ENCODE measurements at places on chromosomes 4 and X.

- DNase-seq = no peak
Observed at GRCh38 chrX:151180400-151180799, 4.0 kb downstream of the GPR50 start.

- DNase-seq = no peak
Observed at GRCh38 chr4:43316813-43317212, 424.3 kb downstream of the GRXCR1 start.

DNA sequence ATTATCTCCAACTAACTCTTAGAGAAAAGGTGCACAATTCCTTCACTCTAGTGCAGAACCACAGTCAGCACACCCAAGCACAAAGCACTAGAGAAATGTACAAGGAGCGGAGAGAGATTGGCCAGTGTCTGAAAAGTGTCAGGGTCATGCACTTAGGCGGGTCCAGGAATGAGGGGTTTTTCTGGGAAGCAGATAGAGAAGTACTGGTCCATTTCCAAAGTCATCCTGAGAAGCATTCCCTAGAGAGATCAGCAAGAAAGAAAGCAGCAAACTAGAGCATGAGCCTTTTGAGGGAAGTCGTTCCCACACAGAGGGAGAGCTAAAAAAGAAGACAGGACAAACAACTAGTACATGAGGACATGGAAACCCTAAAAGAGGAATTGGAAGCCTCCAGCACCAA lies 168.1 kb upstream of the MAP3K15 start:
- DNase-seq = no peak

DNA sequence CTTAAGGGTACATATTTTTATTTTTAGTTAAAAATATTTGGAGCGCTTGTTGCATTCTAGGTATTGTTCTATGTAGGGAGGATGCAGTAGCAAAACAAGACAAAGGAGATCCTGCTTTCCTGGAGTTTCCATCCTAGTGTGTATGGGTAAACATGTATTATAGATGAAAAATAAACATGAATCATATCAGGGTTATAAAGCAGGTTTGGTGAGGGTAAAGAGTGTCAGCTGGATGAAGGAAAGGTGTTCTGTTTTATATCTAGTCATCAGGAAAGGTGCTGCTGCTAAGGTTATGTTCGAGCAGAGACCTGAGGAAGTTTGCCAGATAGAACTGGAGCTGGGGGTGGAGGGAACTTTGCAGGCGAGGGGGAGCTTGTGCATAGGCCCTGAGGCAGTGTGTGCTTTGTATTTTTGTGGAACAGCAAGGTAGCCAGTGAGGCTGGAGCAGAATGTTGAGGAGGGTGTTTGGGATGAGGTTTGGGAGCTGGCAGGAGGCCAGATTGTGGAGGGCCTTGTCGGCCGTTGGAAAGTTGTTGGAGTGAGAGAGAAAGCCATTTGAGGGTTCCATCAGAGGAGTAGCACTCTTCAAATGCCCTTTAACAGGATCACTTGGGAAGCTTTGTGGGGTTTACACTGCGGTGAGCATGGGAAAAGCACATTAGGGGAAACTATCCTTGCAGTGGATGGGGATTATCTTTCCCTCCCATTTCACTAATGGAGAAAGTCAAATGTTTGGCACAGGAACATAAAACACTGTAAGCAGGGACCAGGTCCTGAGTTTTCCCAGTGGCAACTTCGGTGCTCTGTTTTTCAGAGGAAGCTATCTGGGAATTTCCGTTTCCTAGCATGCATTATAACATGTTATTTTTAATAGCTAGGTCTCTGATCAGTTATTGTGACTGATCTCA lies 35.9 kb downstream of the AFF1 start:
- DNase-seq = no peak

DNA sequence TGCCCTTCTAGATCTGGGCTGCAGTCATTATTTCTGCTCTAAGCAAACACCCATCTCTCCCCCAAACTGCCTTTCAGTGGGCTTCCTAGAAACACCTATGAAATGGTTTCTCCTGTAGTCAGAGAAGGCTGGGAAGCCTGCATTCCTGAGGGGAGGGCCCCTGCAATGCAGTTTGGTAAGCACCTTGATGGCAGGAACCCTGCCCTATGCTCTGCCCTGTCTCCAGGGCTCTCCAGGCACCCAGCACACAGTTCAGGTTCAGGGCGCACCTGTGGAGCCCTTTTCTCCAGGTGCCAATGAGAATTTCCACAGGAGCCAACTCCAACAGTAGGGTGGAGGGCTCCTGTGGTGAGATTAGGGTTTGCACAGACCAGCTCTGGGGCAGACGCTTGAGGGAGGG lies 69.1 kb upstream of the FBXW7 start:
- no peak for DNase-seq

DNA sequence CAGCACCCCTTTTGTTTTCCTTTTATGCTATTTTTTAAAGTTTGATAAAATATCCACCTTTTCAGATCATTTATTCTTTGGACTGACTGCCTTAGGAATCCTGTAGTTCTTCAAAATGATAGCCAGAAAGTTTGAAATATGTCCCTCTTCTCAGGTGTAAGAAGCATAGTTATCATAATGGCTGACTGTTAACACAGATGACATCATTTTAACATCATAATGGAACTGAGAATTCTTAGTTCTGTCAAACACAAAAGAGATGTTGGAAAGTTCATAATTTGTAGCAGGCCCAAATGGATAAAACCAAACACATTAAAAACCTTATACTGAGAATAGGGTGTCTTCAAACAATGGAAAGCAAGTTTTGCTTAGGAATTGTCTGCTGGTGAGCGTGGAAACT lies 1254.4 kb downstream of the ADGRL3 start:
- no peak for DNase-seq

All from head of caudate nucleus (tissue), 42 donors.